ENCODE measurements at places on chromosomes 12 and 14.
A peak's percentile ranks its signal among the peaks of the same experiment; 100 is the strongest.

- no peaks in the 10 kb centered on the region for H3K4me1 ChIP-seq
- no peak for DNase-seq
- no peak overlapping the region for H3K4me3 ChIP-seq
- H3K36me3 ChIP-seq: peaks cover 68% of the 10 kb centered on the region
- H3K27ac ChIP-seq: no peak overlapping the region
- no peaks in the 10 kb centered on the region for H3K27me3 ChIP-seq
Measured at GRCh38 chr12:50988051-50988450, 35.7 kb downstream of the HIGD1C start.

- no peak overlapping the region for H3K27ac ChIP-seq
- H3K4me1 ChIP-seq: peaks cover 11% of the 10 kb centered on the region
- no peak overlapping the region for H3K4me3 ChIP-seq
- no peaks in the 10 kb centered on the region for H3K36me3 ChIP-seq
Measured at GRCh38 chr12:47715877-47716548, 9.3 kb downstream of the ENDOU start.

GRCh38 chr14:34270361-34270760 lies 191.7 kb downstream of the SPTSSA start:
- H3K27me3 ChIP-seq: no peaks in the 10 kb centered on the region
- no peak overlapping the region for H3K4me3 ChIP-seq
- H3K36me3 ChIP-seq: no peaks in the 10 kb centered on the region

GRCh38 chr12:69947123-69947522 lies 122.1 kb downstream of the MYRFL start:
- no peak overlapping the region for H3K27ac ChIP-seq
- H3K27me3 ChIP-seq: no peaks in the 10 kb centered on the region
- no peak overlapping the region for H3K4me3 ChIP-seq
- no peak for DNase-seq

DNA sequence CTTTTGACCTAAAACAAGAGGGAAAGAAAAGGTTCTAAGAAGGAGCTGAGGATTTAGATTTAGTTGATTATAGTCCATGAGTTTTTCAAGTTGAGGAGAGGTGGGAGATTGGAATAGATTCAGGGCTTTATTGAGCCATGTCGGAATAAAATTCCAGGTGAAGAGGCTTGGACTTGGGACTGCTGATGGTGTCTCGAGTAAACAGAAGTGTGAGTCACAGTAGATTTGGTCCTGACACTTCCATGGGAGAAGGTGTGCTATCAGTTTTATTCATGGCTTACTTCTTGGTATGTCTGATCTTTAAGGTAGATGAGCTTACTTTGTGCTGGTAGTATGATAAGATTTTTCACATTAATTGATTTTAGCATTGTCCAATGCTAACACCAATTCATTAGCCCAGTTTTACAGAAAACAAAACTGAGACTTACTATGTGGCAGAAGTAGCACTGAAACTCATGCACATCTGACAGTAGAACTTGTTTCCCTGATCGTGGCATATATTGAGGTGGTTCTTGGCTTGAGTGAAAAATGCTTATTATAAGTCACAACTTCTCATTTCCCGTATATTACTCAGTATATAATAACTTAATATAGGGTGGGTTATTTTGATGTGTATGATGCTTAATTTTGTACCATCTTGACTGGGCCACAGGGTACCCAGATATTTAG lies 172.4 kb upstream of the IGF1 start:
- no peaks in the 10 kb centered on the region for H3K4me1 ChIP-seq
- DNase-seq: no peak
- no peaks in the 10 kb centered on the region for H3K27me3 ChIP-seq
- H3K36me3 ChIP-seq: no peaks in the 10 kb centered on the region
- no peak overlapping the region for H3K4me3 ChIP-seq
- H3K27ac ChIP-seq: no peak overlapping the region

- H3K27me3 ChIP-seq: no peaks in the 10 kb centered on the region
- no peaks in the 10 kb centered on the region for H3K4me1 ChIP-seq
- no peak for DNase-seq
- no peak overlapping the region for H3K27ac ChIP-seq
Measured at GRCh38 chr12:20120403-20120725, 248.0 kb upstream of the PDE3A start.

DNA sequence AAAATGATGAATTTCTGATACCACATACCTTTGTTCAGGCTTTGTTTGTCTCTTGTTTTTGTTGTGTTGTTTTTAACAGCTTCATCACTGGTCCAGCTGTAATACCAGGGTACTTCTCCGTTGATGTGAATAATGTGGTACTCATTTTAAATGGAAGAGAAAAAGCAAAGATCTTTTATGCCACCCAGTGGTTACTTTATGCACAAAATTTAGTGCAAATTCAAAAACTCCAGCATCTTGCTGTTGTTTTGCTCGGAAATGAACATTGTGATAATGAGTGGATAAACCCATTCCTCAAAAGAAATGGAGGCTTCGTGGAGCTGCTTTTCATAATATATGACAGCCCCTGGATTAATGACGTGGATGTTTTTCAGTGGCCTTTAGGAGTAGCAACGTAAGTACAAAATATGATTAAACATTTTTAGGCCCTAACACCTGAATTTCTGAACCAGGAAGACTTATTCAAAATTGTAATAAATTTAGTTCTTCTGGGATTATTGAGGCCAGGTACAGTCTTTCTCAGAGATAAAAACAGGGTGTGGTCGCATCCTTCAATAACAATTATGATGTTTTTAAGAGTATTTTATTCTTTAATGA lies 22.4 kb downstream of the RXYLT1 start:
- H3K36me3 ChIP-seq: no peaks in the 10 kb centered on the region
- H3K27me3 ChIP-seq: no peaks in the 10 kb centered on the region
- no peak overlapping the region for H3K27ac ChIP-seq
- H3K4me1 ChIP-seq: no peaks in the 10 kb centered on the region

DNA sequence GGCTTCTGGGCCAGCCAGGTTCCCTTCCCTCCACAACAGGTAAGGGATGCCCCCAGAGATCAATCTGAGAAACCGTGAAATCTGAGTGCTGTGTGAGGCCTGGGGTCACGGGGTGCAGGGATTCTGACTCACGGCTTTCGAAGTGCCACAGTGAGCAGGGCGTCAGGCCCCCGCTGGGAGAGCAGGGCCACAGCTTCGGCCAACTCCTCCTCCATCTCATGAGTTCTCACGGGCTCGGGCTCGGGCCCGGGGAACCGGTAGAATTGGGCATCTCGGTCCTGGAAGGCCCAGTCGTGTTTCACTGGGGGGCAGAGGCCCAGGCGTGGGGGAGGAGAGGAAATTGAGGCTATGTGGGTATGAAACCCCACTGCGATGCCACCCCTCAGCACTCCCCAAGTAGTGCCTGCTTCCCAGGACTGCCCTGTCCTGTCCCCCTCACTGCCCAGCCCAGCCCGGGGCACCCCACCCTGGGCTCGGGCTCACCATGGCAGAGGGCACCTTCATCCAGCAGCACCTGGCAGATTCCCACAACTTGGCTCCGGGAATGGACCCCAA lies 7.7 kb downstream of the RAPGEF3 start:
- peaks cover 2% of the 10 kb centered on the region for H3K4me1 ChIP-seq
- no peaks in the 10 kb centered on the region for H3K36me3 ChIP-seq
- H3K4me3 ChIP-seq: no peak overlapping the region
- no peaks in the 10 kb centered on the region for H3K27me3 ChIP-seq

GRCh38 chr14:61296151-61296550 lies 15.0 kb upstream of the TMEM30B start:
- H3K4me1 ChIP-seq: peaks cover 2% of the 10 kb centered on the region
- H3K27ac ChIP-seq: no peak overlapping the region
- no peak for DNase-seq

DNA sequence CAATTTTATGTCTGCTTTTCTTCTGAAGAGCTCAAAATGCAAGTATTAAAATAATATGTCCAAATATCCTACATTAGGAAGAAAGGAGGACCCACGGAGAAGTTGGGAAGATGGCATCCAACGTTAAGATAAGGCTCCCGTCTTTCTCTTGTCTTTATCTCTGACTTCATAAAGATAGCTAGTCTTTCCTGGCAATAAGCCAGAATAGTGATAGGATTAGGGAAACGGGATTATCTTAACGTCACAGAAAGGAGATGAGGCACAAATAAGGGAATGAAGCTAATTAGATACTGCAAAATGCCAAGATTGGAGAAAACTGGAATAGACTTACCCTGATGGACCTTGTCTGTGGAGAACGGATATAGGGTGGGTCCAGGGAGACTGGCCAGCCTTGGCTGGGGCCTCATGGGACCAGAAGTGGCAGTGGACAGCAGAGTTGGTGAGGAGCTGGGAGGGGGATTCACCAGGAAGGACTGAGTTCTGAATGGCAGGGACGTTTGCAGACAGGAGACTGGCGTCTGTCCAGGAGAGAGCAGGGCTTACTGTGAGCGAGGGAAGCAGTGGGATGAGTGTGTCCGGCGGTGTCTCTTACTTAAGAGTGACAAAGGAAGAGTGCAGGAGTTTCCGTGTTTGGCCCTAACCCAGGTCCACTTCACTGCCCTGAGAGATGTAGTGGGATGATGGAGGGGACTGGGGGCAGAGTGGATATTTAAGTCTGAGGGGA lies 119.9 kb downstream of the CACNA1C start:
- H3K4me3 ChIP-seq: peak overlapping the region; percentile 15
- no peak overlapping the region for H3K27ac ChIP-seq
- no peak for DNase-seq
- H3K27me3 ChIP-seq: no peaks in the 10 kb centered on the region
- peaks cover 19% of the 10 kb centered on the region for H3K4me1 ChIP-seq

DNA sequence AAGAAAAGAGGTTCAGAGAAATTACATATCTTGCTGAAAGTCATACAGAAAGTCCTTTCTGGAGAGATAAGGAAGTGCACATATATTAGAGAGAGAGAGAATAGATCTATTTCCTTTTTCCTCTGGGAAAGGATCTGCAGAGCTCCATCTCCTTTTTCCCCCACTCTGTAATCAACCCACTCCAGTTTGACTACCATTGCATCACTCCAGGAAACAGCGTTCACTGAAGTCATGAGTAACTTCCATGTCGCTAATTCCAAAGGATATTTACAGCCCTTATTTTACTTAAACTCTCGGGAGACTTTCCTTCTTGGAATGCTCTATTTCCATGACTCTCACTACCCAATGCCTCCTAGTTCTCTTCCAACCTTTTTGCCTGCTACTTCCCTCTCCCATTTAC lies 72.5 kb upstream of the PARP11 start:
- H3K27ac ChIP-seq: no peak overlapping the region
- no peak overlapping the region for H3K4me3 ChIP-seq

- H3K27ac ChIP-seq: no peak overlapping the region
- H3K4me1 ChIP-seq: no peaks in the 10 kb centered on the region
- H3K27me3 ChIP-seq: peaks cover 24% of the 10 kb centered on the region
- H3K36me3 ChIP-seq: no peaks in the 10 kb centered on the region
- DNase-seq: peak; percentile 98
Measured at GRCh38 chr12:127280393-127281275, 986.3 kb upstream of the TMEM132C start.

DNA sequence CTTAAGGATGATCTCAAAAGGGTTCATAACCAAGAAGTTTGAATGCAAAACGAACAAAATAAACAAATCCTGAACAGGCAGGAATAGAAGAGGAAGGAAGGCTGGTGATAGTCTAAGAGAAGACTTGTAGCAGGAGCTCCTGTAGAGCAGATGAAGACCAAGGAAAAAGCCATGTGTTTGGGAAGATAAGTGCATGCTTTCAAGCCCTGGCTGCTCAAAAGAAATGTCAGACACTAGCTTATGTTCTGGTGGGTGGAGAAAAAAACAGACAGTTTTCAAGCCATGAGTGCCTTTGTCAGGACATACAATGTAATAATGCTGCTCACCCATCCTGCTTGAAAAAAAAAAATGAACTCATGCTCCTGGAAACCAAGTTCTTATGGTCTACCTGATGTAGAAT lies 27.4 kb downstream of the TAOK3 start:
- H3K36me3 ChIP-seq: no peaks in the 10 kb centered on the region
- peak overlapping the region; percentile 66 for H3K4me3 ChIP-seq
- H3K4me1 ChIP-seq: peaks cover 13% of the 10 kb centered on the region
- no peak overlapping the region for H3K27ac ChIP-seq

DNA sequence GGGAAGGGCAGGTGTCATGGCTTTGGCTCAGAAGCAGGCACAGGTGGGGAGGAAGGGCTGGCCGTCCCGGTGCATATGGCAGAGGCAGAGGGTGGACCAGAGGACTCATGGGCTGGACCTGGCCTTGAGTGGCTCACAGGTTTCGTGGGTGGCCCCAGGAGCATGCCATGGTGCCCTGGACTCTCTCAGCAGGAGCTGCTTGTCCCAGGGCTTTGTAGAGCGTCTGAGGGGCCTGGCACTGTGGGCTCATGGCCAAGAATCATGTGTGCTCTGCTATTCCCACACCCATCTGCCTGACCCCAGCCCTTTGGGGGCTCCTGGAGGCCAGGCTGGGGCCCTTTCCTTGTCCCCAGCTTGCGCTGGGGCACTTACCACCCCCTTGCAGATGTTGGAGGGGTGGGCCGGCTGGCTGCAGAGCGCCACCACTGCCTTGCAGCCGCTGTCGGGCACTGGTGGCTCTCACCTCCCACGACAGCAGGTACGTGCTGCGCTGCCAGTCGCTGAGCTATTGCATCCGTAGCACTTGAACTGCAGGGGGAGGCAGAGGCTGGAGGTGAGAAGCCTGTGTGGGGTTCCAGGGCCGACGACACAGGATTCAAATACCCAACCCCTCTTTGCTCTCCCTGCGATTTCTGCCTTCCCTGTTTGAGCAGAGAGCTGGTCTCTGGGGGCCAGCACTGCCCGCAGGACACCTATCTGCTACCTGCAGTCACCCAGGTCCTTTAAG lies 187.4 kb upstream of the PRMT8 start:
- H3K36me3 ChIP-seq: no peaks in the 10 kb centered on the region
- peaks cover 5% of the 10 kb centered on the region for H3K4me1 ChIP-seq
- no peak overlapping the region for H3K4me3 ChIP-seq

DNA sequence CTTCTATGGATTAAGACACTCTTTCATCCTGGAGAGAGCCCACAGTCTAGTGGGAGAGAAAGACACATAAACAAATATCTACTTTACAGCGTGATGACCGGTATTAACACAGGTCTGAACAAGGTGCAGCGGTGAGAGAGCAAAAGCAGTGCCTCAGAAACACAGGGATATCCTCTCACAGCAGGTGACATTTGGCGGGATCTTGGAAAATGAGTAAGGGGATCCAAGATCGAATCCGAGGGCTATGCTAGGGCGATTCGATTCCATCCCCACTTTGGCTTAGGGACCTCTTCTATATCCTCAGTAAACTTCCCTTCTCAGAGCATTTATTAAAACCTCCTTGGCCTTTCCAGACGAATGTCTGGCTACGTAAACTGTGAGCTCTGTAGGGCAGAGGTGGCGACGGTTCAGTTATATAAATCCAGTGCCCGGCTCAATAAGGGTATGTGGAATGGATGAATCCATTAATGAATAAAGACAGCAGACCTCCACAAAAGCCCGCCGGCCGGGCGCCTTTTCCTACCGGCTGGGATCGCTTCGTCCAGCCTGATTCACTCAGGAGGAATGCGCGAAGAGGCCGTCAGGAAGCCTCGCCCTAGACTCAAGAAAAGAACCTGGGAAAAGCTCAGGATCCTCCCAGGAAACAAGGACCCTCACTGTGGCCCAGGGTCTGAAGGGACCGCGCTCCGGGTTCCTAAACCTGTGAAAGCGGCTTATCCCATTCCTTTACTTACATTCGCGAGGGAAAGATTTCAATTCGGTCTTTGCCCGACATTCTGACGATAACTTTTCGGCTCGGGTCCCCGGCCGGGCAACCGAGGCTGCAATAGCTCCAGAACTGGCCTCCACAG lies 455 bp downstream of the ATP6V1D start:
- H3K4me1 ChIP-seq: peaks cover 9% of the 10 kb centered on the region
- H3K4me3 ChIP-seq: peak overlapping the region; percentile 97
- no peaks in the 10 kb centered on the region for H3K27me3 ChIP-seq
- peak overlapping the region; percentile 67 for H3K27ac ChIP-seq
- H3K36me3 ChIP-seq: peaks cover 11% of the 10 kb centered on the region

Measured in endodermal cell (in vitro differentiated cells).